ENCODE measurements at places on chromosomes 12 and 14.

GRCh38 chr14:64507376-64508156 is 3.0 kb downstream of the ZBTB1 start:
- no peak for DNase-seq

- DNase-seq, result no peak
Measured at GRCh38 chr12:76546889-76547288, 12.7 kb downstream of the OSBPL8 start.

DNA sequence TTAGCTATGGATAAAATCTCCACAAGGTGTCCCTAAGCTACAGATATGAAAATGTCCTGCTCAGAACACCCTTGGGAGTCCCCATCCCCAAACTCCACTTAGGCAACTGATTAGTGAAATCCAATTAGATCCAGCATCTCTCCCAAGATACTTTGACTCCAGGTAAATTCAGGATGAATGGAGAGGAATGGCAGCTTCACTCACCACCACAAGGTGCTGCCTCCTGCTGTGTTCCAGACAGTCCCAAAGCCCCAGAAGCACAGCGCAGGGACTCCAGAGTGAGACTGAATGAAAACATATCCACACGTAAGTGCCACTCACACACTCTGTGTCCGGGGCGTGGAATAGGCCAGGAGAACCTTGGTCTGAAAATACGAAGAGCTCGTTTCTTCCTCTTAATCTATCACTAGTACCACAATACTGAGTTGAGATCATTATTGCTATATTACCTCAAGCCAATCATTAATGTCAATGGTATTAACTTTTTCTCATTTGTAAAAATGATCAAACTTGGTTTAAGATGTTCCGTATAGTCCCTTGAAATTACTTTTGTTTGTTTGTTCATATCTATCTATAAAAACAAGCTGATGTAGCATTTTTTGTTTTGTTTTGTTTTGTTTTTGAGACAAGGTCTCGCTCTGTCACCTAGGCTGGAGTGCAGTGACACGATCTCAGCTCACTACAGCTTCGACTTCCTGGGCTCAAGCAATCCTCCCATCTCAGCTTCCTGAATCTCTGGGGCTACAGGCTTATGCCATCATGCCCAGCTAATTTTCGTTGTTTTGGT is 70.0 kb upstream of the BICD1 start:
- DNase-seq, result no peak

DNA sequence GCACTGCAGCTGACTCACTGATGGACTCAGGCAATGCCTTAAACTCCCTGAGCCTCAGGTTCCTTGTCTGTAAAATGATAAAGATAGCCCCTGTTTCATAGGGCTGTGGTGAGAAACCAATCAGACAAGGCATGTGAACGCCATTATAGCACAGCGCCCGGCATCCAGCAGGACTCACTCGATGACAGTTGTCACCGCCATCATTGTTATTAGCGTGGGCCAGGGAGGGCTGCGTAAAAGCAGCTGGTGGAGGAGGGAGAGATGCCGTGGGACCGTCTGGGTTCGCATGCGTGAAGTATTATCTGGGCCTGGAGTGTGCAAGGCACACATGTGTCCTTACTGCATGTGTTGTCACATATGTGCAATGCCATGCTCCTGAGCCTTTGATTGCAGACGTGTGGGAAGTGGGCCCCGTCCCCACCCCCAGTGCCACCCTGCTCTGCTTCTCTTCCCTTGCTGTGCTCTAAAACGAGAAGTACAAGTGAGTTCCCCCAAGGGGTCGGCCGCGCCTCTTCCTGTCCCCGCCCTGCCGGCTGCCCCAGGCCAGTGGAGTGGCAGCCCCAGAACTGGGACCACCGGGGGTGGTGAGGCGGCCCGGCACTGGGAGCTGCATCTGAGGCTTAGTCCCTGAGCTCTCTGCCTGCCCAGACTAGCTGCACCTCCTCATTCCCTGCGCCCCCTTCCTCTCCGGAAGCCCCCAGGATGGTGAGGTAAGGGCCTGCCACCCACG is at the start of gene PTPN6:
TSS of gene PTPN6 (plus strand) at position 546 of the 730 bp plus-strand sequence. CDS start at position 703, 157 bp downstream.
- no peak for DNase-seq

DNA sequence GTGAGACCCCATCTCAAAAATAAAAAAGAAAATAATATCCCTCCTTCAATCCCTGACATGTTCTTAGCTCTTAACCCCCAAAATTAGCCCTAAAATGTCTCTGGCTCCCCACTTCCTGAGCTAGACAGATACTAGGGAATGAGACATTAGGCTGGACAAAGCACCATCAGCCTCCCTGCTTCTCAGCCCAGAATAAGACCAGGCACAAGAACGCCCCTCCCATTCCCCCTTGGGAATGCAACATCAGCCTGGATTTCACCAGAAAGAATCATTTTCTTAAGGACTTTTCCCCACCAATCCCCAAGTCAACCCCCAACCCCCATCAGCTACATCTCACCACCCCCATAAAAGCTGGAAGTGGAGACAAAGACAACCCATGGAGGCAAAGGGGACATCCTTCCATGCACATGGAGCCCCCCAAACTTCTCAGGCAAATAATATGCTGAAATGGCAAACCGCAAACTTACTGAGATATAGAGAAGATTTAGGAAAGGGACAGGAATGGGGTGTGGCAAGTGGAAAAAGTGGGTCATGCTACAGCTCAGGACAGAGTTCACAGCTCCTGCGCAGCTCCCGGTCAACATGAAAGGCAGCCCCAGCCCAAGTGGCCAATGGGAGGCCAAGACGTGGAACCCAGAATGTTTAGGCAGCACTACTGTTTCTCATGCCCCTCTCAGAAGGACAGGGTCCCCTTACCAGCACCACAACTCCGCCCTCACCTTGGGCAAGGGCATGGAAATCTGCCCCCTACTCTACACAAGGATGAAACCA is 2.7 kb downstream of the CHD4 start:
- DNase-seq, result no peak

DNA sequence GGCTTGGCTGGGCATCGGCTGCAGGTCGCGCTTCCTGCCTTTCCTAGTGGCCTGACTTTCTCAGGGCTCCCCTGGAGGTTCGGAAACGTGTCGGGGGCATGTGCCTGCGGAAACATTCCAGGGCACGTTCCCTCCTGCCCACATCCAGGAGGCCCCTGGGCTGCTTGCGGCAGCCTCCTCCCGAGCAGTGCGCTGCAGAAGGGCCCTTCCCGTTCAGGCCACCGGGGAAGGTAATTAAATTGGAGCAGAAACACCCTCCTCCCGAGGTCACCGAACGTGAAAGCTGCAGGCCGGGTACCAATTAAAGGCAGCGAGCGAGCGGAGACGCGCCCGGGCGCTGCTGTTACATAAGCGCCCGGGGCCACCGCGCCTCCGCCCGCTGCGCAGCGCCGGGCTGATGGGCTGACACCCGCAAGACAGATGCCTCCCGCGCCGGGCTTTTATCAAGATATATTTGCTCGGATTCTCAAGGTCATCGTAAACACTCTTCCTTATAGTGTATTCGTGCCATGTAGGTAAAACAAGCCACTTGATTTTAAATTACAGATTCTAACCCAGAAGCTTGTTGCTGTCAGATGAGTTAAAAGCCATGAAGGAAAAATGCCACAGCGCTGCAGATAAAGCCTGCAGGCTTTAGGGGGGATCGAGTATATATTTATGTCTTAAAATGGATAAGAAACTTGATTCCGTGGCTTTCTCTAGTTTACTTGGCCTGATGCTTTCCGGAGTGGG is 31.4 kb downstream of the SSPN start:
- no peak for DNase-seq

- DNase-seq, result no peak
Measured at GRCh38 chr12:8519171-8519570, 5.9 kb downstream of the CLEC4D start.

DNA sequence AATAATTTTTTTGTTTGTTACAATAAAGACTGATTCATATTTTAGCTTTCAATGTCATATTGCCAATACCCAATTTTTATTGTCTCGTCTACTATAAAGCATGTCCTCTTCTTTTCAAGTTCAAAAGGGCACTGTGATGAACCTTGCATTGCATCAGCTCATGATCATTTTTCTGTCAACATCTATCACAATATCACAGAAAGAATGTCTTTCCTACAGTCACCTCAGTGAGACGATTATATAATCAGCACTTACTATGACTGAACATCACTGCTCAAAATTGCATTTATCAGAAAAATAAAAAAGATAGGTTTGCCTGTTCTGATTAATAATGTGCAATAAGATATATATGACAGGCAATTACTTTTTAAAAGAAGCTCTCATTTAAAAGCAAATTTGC is 228.7 kb upstream of the LRFN5 start:
- no peak for DNase-seq

- peak; percentile 78 for DNase-seq
Measured at GRCh38 chr14:81269100-81269978, 48.6 kb upstream of the GTF2A1 start.

DNA sequence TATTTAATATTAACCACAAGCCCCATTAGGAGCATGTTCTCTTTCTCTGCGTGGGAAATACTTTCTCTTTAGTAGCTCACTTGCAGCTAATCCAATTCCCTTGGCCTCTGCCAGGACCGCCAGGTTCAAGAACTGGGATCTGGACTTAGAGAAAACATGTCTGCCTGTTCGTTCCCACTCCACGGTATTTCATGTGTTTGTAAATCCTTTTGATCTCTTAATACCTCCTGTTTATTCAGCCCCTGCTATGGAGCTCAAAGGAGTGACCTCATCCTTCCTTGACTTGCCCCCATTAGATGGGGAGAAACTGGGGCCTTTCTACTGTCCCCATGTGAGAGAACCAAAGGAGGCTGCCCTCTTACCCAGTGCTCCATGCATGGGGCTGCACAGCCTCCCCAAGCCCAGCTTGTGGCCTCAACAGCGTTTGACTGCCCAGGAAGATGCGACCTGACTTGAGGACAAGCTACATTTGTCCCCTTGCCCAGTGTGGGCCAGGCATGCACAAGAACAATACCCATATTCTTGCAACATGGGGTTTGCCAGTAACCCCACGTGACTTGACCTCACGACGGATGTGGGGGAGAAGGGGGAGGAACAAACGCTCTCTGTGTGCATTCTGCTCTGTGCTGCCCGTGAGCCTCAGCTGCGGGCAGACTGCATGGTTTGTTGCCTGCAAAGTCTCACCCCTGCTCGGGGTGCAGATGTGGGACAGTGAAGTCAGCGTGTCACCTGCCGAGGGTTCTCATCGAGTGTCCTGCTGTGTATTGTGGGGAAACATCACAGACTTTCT is 30.3 kb downstream of the CD9 start:
- no peak for DNase-seq

- no peak for DNase-seq
Measured at GRCh38 chr12:120490833-120491512, 4.9 kb upstream of the DYNLL1 start.

DNA sequence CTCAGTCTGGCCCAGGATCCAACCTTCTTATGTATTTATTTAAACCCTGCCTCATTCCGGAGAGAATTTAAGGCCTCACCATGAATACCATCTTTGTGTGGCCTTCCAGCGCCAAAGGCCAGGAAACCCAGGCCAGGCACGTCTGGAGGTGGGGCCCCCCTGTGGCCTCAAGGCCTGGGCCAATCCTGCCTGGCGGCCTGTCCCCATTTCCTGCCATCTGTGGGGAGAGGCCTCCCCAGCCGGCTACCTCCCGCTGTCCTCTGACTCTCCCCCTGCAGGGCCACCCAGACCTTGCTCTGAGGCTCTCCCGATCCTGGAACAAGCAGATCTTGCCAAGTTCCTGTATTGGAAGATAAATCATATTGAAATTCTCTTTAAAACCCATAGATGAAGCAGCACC is 37.4 kb upstream of the MEG3 start:
- no peak for DNase-seq

DNA sequence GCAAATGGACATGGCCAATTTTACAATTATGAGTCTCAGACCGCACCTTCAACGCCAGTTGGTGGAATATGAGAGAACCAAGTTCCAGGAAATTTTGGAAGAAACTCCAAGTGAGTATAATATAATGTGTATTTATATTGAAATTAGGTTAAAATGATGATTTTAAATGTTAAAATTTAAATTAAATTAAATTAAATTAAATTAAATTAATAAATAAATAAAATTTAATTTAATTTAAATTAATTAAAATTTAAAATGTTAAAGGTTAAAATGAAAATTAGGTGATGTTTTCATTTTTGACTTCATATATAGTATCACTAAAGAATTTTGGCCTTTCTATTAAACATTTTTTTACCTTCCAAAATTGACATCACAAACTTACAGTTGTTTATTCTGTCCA is 21.0 kb downstream of the TCP11L2 start:
- no peak for DNase-seq

- DNase-seq, result no peak
Measured at GRCh38 chr12:65450625-65451024, 172.1 kb downstream of the MSRB3 start.

- DNase-seq, result no peak
Measured at GRCh38 chr12:47346251-47347019, 266.7 kb upstream of the AMIGO2 start.

DNA sequence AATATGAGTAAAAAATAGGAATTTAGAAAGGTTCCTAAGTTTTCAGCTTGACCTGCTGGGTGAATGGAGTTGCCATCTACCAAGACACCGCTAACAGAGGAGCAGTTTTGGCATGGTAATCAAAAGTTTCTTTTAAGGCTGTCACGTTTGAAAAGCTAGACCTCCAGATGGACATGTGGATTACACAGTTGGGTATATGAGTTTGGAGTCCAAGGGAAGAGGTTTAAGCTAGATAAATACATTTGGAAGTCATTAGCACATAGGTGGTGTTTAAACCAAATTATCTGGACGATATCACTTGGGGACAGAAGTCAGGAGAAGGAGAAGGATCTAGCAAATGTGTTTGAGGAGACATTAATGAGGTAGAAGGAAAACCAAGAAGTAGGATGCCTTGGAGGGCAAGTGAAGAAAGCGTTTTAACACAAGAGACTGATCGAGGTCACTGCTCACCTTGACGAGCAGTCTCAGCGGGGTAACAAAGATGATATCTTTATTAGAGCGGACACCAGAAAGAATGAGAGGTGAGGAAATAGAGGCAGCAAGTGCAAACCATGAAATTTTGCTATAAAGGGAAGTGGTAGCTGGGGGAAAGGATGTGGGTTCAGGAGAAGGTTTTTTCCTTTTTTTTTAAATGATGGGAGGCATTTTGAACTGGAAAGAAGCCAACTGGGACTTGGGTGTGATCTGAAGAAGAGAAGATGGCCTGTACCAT is 17.6 kb downstream of the PNP start:
- DNase-seq, result no peak

- DNase-seq, result no peak
Measured at GRCh38 chr12:740921-741320, 11.5 kb upstream of the WNK1 start.

GRCh38 chr14:44657203-44657602 is 150.1 kb upstream of the FSCB start:
- no peak for DNase-seq

DNA sequence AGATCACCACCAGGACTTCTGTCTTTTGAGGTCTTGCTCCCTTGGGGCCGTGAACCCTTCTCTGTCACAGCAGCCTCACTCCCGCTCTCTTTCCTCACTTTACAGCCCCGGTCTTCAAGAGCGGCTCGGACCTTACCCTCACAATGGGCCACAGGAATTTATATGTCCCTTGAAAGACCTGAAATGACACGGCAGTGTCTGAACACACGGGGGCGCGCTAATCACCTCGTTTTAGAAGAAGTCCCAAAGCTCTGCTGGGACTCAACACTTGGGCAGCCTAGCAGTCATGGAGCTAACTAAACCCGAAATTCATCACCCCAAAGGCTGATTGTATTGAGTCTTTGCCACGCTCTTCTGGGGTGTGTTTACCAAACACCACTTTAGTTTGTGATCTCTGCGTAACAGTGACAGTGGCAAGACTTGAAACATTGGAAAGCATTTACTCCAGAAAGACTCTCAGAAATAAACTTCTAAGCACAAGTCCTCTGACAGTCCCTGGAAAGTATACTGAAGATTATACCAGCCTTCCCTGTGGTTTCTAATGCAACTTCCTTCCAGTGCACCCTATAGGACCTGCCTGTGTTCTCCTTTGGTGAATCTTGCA is 29.0 kb downstream of the SERPINA11 start:
- DNase-seq, result peak; percentile 18

- DNase-seq, result no peak
Measured at GRCh38 chr12:31906557-31907301, 52.5 kb upstream of the RESF1 start.
